ENCODE measurements at places on chromosomes 6 and 20. TPM values are rescaled to one million over a fixed set of nuclear protein-coding genes. Genes with fewer than 3 reads are reported as not detected.

KIAA0408 gene
- total RNA-seq: 1.4 TPM

GLP1R gene
- not detected for total RNA-seq

DEFB119 gene
- not detected for total RNA-seq

EFCAB8 gene
- total RNA-seq: not detected

RCAN2 gene
- 11.7 TPM for total RNA-seq

SEL1L2 gene
- not detected for total RNA-seq

C6orf15 gene
- not detected for total RNA-seq

MAS1 gene
- not detected for total RNA-seq

NMBR gene
- not detected for total RNA-seq

VWA7 gene
- total RNA-seq: not detected

KCNK17 gene
- total RNA-seq: not detected

MOG gene
- total RNA-seq: not detected

POU5F1 gene
- total RNA-seq: not detected

ROS1 gene
- total RNA-seq: 1.2 TPM

PKHD1 gene
- total RNA-seq: not detected

NDUFAF4 gene
- 23.4 TPM for total RNA-seq

ME1 gene
- 27.8 TPM for total RNA-seq

FIG4 gene
- 18.1 TPM for total RNA-seq

HLA-G gene
- total RNA-seq: not detected

SAMD5 gene
- 1.2 TPM for total RNA-seq

MED23 gene
- 26.9 TPM for total RNA-seq

FRMD1 gene
- not detected for total RNA-seq

AVP gene
- not detected for total RNA-seq

DHX35 gene
- 6.6 TPM for total RNA-seq

C6orf52 gene
- total RNA-seq: not detected

CSTF1 gene
- total RNA-seq: 32.8 TPM

TPMT gene
- 40.4 TPM for total RNA-seq

PBOV1 gene
- total RNA-seq: not detected

C20orf141 gene
- total RNA-seq: not detected

PNPLA1 gene
- total RNA-seq: not detected

SCAF8 gene
- 27.5 TPM for total RNA-seq

FGD2 gene
- total RNA-seq: not detected

MRAP2 gene
- total RNA-seq: not detected

MYO6 gene
- 8.9 TPM for total RNA-seq

CASP8AP2 gene
- 4.8 TPM for total RNA-seq

CD24 gene
- total RNA-seq: under 0.01 TPM
